ENCODE measurements at places on chromosomes 11 and 22.
A peak's percentile ranks its signal among the peaks of the same experiment; 100 is the strongest.

DNA sequence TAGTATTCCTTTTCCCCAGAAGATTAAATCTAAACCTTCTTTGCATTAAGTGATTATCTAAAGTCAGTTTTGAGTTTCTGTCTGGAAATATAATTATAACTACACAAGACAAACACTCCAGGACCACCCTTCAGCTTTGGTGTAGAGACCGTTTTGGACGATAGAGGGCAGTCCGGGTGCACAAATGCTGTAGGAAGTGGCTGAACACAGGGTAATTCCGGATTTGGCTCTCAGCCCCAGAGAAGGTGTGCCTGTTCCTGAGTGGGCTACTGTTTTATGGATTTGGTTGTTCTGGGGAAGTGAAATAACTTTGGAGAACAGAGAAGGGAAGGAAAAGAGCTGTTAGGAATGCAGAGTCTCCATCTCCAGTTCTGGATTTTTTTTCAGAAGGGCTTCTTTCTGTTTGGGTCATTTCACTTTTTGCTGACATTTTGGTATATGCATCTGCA, 14.8 kb downstream of the EXT2 start:
- DNase-seq = peak; percentile 66

DNA sequence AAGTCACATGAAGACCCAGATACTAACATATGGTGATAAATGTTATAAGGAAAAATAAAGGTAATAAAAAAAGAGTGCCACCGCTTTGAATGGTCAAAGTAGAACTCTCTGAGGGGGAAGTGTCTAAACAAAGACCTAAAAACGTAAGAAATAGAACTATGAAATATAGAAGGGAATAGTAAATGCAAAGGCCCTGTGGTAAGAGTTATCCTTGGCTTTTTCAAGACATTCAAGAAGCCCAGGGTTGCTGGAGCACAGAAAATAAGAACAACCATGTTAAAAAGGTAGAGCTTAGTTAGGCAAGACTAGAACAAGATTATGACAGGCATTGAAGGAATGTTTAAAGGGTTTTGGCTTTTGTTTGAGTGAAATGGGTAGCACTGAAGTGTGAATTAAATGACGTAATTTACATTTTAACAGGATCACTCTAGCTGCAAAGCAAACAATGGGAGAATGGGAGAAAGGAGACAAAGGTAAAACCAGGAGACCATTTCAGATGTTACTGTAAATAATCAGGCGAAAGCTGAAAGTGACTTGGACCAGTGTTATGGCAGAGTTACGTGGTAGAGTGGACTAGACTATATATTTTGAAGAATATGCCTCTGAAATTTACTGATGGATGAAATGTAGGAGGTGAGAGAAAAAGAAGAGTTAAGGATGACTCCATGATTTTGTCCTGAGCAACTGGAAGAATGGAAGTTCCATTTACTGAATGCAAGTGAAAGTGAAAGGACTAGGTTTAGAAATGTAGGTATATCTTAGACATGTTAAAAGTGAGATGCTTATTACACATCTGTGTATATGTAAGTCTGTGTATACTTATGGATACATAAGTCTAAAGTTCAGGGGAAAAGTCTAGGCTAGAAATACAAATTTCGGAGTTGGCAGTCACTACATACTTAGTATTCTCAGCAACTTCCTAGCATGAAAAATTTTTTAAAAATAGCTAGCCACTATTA, 28.5 kb downstream of the BTBD10 start:
- no peak for DNase-seq

GRCh38 chr11:92168936-92169335, 55.7 kb upstream of the FAT3 start:
- no peak for DNase-seq

DNA sequence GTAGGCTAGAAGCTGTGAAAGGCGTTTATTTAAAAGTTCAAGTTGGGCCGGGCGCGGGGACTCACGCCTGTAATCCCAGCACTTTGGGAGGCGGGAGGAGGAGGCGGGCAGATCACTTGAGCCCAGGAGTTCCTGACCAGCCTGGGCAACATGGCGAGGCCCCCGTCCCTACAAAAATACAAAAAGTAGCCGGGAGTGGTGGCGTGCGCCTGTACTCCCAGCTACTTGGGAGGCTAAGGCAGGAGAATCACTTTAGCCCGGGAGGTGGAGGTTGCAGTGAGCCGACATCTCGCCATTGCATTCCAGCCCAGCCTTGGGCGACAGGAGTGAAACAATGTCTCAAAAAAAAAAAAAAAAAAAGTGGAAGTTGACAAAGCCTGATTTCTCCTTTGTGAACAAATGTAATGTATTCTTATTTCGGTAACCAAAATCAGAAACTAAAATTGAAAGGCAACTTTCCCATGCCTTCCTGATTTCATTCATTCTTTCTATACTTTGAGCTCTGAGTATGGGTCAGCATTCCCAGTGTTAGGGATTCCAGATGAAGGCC, 825 bp downstream of the PTPMT1 start:
- peak; percentile 57 for DNase-seq

- DNase-seq = no peak
These were observed 15.9 kb downstream of the MAP6 start for GRCh38 chr11:75652936-75653335.

DNA sequence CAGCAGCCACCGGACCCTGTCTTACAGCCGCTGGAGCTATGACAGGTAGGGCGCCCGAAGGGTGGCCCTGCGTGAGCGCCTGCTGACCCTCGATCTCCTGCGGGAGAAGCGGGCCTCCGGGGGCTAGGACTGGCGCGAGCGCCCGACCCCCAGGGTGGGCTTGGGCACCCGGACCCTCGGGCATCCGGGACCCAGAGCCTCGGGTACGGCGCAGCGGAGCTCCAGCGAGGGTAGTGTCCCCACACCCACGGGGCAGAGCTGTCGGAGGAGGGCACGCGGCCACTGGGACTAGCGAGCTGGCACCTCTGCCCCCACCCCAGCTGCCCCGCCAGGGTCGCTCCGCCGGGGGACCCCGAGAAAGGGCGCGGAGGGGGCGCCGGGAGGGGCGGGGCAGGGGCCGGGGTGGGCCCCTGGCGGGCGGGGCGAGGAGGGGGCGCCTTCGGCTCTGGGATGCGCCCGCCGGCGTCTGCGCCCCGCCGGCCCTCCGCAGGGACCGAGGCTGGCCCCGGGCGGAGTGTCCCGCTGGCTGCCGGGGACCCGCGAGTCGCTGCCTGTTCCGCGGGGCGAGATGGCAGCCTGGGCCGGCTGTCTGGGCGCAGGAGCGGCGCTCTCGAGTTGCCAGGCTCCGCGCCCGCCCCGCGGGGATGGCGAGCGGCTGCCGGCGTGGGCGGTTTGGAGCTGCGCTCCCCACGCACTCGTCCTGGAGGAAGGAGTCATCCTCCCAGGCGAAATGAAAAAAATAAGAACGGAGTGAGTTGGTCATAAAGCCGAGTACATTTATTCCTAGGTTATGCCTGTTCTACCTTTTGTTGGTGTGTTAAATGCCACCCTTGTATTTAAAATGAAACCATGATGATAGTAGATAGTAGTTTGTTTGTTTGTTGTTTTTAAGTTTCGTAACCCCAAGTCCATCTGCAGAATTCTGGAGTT, 32.4 kb downstream of the EIF3F start:
- no peak for DNase-seq

DNA sequence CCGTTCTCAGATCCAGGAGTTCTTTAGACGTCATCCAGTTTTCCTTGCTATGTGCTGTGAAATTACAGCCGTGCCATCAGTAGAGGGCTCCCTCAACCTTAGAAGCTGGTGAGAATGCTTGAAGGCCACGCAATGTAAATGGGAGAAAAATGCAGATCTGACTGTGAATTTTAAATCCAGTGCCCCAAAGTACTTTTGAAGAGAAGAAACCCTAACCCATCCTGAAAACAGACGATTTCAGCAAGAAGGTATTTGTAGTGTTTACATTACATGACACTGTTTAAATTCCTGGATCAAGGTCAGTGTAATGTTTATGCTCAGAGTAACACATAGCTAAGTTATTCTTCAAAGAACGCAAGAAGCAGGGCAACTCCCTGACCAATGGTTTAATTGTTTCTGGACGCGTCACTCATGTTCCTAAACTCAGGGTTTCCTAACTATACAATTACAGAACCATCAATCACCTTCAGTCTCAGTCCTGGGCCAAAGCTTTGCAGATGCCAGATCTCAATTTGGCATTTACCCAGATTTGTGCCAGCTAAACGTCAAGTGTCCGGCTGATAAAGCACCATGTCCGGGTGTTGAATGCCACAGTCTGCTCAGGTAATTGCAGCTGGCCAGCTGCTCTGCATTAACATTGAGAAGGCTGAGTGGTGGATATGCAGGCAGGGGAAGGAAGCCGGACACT, 38.2 kb downstream of the ADAMTS8 start:
- DNase-seq = peak; percentile 26

- no peak for DNase-seq
These were observed 684.9 kb upstream of the CCDC90B start for GRCh38 chr11:83971063-83971462.

- no peak for DNase-seq
These were observed 1790.8 kb downstream of the LRRC4C start for GRCh38 chr11:39668640-39669039.

DNA sequence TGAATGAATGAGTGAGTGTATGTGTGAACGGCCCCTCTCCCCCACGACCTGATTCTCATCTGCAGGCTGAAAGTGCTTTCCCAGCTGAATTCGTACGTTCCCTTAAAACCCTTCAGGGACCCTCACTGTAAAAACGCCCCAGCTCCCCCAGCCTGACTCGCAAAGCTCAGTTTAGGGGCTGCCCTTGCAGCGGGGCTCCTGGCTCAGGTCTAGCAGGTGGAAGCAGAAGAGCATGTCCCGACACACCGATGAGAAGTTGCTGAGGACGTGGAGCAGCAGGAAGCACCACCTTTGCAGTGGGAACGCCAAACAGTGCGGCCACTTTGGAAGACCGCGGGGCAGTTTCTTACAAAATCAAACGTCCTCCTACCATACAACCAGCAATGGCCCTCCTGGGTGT, 3.6 kb upstream of the MRPL23 start:
- no peak for DNase-seq

GRCh38 chr11:119774172-119774763, 45.3 kb upstream of the NECTIN1 start:
- peak; percentile 20 for DNase-seq

DNA sequence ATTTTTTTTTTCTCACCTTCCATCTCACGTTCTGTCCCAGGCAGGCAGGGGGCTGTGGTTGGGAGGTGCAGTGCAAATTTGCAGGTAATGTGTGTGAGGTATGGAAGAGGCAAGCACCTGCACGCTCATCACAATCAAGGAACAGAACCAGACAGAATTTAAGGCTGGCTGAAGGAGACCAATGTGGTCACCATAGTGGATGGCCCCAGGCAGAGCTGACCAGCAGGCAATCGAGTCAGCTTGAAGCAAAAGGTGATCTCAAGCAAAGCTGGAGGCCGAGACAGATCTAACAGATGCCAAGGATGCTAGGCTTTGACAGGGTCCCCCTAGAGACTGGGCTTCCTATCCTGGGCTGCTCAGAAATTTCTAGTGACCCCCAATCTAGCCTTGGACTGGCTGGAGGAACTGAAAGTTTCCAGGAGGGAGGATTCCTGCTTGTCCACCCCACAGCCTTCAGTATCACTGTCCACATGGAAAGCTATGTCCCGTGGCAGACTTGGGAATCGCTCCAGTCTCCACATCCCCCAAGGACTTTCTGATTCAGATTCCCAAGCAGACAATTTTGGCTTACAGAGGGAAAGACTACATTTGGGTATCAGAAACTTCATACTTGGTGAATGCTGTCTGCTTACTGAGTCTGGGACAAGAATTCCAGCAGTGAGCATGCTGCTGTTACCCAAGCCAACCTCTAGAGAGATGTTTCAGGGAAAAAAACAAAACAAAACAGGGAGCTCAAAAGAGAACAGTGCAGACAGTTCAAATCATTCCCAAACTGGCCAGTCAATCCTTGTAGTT, 9.0 kb upstream of the MICAL3 start:
- no peak for DNase-seq

DNA sequence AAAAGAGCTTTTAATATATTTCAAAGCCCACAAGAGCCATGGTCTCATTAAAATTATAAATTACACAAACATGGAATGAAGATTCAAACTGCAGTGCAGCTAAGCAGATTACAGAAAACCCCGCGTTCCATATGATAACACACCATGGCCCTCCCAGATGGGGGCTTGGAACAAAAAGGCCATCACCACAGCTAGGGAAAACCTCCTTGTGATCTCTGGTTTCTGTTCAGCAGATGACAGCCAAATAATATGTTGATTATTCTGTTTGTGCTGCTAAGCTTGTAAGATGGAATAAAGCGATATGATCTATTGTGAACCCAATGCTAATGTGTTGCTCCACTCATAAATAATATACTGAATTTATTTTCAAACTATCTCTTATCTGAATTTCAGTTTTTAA, 28.5 kb downstream of the IMMP1L start:
- DNase-seq = no peak

- no peak for DNase-seq
These were observed 24.4 kb upstream of the PAMR1 start for GRCh38 chr11:35549787-35550186.

GRCh38 chr22:35209203-35209602, 48.1 kb upstream of the HMGXB4 start:
- DNase-seq = no peak

GRCh38 chr22:44195189-44195871, 14.6 kb downstream of the PARVG start:
- no peak for DNase-seq

GRCh38 chr11:117259417-117259816, 26.9 kb downstream of the RNF214 start:
- no peak for DNase-seq

GRCh38 chr22:23970816-23971486, 3.3 kb downstream of the DDT start:
- no peak for DNase-seq

DNA sequence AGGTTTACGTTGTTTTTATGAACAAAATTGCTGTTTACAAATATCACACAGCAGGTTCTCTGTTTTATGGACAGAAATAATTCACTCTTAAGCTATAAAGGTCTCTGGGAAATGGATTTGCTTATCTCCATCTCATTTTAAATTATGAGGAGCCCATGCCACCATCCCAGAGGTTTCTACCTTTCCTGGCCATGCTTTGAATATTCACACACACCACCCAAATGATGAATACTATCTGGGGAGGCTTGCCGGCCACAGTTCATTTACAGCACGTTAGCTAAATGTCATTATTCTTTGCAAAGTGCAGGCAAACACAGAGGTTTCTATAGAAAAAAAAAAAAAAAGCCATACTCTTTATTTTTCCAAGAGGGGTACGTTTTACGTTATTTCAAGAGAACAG, 1446.7 kb downstream of the FAM181B start:
- no peak for DNase-seq

DNA sequence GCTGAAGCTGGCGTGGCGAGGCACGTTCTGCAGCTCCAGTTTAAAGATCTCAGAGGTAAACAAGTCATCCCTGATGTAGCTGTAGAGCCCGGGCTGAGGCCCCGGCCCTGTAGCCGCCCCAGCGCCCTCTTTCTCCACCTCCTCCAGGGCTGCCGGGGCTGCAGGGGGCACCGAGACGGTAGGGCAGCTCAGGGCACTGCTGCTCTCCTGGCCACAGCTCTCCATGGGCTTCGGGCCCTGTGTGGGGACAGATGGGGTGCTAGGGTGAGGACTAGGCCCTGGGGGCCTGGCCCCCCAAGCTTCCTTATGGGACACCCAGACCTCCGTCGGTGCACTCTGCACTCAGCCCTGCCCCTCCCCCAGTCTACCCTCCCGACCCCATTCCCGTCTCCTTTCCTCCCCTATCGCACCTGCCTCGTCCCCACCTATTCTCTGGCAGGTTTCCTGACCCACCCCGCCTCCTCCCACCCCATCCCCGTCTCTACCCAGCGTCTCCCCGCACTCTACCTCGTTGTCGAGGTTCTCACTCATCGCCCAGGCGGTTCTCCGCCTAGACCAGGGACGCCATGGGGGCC, 559 bp downstream of the RANBP1 start:
- no peak for DNase-seq
